DMS153 (cell line): ENCODE measurements at places on chromosomes 3 and 15.
A peak's percentile ranks its signal among the peaks of the same experiment; 100 is the strongest.

GRCh38 chr3:194318511-194319161 lies 32.5 kb downstream of the CPN2 start:
- no peak for DNase-seq

DNA sequence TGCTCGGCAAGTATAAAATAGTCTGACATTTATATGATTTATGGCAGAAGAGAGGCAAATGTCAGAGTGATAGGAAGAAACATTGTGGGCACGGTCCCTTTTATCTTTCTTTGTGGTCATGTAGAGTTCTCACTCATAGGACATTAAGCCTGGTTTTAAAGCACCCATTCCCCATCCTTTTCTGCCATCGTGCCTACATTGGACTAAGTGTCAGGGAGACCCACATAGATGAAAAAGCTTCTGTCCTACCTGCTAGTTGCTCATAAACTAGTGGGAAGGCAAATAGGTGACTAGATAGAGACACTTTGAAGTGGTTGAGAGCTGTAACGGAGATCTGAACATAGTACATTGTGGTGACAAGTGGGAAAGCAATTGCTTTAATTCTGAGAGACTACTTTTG lies 155.7 kb downstream of the B3GALNT1 start:
- DNase-seq = no peak

- DNase-seq = no peak
Measured at GRCh38 chr15:42591238-42591934, 16.0 kb downstream of the STARD9 start.

DNA sequence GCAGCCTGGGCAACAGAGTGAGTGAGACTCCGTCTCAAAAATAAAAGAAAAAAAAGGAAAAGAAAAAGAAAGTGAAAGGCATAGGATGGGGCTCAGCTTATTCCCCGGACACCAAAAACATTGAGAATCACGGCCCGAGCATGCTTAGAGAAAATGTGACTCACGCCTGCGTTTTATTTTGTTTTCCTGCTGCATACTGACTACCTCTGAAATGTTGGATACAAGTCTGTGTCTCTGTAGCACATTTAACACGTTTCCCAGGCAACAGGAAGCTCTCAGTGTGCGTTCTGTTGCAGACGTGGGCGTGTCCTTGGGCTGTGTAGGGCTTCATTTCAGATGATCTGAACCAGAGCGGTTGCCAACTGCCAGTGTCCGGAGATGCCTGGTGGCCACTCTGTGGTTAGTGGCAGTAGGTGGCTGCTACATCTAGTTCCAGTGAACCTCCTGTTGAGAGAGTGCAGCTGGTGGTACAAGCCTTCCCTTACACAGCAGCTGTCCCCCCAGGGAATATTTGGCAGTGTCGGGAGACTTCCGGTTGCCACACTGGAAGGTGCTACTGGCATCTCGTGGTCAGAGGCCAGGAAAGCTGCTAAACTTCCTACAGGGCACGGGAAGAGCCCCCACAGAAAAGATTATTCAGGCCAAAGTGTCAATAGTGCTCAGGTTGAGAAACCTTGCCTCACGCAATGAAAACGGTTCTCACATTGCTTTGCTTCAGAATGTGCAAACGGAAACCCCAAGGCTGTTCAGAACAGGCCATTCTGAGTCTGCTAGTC lies 3.0 kb downstream of the SLC51A start:
- peak; percentile 84 for DNase-seq

- DNase-seq = no peak
Measured at GRCh38 chr15:81297603-81298575, 26.1 kb downstream of the STARD5 start.

- no peak for DNase-seq
Measured at GRCh38 chr3:121330634-121331033, 215.2 kb downstream of the POLQ start.

DNA sequence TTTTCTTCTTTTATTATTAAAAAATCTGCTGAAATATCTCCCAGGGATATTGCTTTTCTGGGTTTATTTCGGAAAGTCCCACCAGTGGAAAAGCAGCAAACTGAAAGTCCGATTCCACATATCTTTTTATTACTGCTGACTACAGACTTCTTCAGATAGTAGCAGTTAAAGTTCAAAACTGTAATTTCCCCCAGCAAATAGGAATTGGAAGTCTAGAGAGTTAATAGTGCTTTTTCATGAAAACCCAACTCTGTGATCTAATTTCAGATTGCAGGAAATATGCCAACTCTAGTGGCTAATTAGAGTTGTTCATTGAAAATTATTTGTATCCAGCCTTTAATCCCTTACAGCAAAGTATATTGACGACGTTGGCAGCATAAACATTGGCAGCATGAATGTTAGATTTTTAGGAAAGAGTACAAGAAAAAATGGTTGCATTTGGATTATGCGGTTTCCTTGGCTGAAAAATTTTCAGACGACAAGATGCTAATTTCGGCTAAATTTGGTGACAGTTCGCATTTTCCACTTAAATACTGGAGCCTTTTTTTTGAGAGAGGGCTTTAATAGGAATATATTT lies 472.9 kb upstream of the CBLB start:
- DNase-seq = no peak

- DNase-seq = no peak
Measured at GRCh38 chr3:37054370-37054769, 61.1 kb downstream of the MLH1 start.

GRCh38 chr3:171212648-171213047 lies 186.1 kb upstream of the SLC2A2 start:
- no peak for DNase-seq

DNA sequence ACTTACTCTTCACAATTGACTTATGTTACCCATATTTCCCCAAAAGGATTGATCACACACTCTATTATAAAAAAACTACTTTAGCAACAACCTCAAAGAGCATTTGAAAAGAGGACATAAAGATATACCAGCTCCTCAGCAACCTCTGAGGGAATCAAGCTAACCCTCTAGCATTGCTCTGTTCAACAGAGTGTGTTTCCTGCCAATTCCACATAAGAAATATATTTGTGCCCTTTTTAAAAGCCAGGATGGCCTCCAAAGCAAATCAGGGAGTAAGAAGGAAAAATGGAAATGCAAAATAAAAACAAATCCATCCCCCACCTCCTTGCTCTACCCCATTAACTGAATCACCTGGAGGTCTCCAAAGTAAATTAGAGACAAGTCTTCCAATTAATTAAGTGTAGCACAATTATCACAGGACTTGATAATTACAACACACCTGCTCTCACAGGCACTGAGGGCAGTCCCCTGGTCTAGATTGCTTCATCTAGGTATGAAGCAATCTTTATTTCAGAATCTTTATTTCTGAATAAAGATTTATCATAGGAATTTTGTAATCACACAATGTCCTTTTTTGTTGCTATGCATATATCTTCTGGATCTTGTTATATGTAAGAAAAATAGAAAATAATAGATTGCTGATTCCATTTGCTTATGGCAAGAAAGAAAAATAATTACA lies 34.8 kb downstream of the GPR176 start:
- DNase-seq = no peak

DNA sequence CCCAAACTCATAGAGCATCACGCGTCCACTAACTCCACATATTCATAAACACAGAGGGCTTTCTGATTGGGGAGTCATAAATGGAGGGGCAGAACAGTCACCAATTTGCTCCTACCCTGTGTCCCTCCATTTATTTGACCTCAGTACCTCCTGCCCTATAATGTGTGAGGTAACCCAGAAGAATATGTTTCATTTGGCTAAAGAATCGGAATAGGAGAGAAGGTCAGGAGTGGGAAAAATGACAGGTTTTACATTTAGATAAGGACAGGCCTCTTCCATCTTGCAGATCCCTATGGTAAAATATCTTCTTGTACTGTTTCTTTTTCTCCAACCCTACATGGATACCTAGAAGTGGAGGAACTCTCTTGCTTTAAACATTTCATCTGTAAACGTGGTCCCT lies 578.0 kb downstream of the TUSC7 start:
- DNase-seq = no peak

DNA sequence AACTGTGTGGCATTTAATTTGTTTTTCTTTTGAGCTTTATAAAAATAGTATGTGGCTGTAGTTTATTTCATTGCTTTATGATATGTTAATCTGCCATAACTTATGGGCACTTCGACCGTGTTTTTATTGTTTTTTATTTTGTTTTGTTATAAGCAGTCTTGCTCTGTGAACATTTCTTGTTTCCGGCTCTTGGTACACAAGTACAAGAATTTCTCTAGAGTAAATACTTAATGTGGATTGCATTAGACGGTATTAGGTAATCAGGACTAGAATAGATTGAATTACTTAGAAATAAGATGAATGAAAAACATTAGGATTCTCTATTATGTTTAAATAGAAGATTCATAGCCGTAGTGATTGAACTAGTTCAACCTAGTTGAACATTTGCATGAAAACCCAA lies 2.1 kb downstream of the ZFAND6 start:
- DNase-seq = no peak

- DNase-seq = no peak
Measured at GRCh38 chr3:65899226-65899625, 139.5 kb downstream of the MAGI1 start.

- no peak for DNase-seq
Measured at GRCh38 chr15:64703632-64703959, 71.8 kb downstream of the RBPMS2 start.

DNA sequence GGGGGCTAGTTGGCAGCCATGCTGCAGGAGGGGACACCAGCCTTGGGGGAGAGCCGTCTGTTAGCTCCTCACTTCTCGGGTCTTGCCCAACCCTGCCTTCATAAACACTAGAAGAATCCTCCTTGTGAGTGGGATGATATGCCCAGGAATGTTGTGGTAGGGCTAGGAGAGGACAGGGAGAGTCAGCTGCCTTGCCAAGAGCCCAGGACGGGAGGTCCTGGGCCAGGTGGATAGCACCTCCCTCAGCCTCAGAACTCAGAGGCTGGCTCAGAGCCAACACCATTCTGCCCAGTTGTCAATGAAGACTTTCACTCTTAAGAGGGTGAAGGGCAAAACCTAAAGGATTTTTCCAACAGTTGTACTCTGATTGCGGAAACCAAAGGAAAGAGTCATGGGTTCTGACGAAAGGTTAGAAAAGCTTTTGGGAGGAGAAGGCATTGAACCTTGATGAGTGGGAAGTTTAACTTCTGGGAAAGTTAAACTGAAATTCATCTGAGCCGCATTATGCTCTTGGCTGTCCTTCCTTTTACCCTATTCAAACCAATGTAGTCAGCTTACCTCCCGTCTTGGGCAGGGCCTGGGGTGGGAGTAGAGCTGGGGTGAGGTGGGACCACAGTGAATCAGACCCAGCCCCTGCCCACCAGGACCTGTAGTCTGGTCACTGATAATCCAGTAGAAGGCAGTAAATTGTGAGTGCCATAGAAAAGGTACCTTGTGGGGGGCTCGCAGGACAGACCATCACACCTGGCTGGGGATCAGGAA lies 81.9 kb downstream of the FAM43A start:
- DNase-seq = no peak

- DNase-seq = no peak
Measured at GRCh38 chr3:45168451-45168850, 22.3 kb upstream of the CDCP1 start.

DNA sequence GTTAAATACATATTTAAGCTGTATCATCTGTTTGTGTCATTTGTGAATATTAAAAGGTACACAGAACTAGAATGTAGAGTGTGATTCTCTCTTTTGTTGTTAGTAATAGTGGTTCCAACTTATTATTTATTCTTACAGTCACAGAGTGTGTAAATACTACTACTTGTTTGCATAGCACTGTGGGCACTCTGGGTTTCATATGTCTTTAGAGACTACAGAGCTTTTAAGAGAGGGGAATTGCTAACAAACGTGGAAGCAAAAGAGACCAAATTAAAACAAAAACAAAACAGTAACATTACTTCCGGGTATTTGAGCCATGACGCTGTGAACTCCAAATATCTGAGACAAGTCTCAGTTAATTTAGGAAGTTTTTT lies 828.0 kb upstream of the DPPA4 start:
- DNase-seq = peak; percentile 47

- no peak for DNase-seq
Measured at GRCh38 chr3:30655187-30655812, 48.9 kb downstream of the TGFBR2 start.

GRCh38 chr3:137762674-137763593 lies 1.2 kb upstream of the SOX14 start:
- no peak for DNase-seq

DNA sequence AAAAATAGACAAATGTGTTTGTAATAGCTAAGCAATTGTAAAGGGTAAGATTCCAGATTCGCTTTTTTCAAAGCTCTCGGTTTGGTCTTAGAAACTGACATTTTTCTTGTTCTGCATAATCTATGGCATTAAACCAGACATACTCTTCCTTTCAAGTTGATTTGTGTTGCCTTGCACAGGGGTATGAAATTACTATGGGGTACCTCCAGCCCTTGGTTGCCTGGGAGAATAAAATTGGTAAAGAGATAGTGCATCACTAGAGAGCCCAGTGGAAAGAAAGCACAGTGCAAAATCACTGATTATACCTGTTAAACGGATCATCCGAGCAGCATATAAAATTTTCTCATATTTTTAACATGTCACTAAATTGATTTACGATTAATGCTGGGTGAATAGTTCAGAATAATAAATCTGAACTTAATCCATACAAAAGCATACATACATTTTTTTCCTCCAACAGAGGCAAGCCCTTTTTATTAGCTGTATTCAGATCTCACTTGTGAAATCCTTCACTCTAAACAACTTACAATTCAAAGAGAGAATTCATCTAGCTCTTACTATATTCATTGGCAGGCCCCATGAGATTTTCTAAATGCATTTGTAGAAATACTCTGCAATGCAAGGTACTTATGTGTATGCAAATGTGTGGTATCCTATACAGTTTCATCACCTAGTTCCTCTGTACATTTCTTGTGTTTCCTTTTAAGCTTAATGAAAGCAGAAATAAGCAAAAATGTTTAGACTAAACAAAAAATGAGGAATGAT lies 224.4 kb downstream of the ROBO1 start:
- DNase-seq = no peak

DNA sequence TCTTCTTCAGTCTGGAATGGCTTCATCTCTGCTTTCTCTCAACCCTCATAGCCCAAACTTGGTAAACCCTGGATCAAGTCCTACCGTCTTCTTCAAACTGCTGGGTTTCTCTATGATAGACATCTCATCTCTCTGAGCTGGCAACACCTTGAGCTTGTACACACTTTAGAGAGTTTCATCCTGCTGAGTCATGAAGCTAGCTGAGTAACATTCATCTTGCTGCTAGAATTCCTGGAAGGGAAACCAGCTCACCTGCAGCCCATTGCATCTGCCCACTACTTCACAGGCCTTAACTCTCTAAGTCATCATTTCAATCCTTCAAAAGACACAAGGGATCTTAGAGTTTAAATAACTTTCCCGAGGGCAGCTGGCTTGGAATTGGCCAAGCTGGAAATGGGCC lies 175.5 kb upstream of the RORA start:
- DNase-seq = no peak

DNA sequence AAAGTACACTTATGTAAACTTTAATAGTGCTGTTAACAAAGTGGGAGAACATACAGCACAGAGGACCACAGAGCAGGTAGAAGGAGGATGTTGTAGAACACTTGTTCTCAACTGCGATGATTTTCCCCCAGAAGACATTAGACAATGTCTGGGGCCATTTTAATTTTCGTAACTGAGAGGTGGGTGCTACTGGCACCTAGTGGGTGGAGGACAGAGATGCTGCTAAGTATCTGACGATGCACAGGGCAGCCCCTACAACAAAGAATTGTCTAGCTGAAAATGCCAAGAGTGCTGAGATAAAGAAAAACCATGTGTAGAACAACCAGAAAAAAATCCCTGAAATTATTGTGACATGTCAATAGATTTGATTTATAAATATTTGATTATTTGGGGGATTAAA lies 5.0 kb upstream of the KBTBD8 start:
- no peak for DNase-seq
